ENCODE measurements at places on chromosomes 4 and X.
A peak's percentile ranks its signal among the peaks of the same experiment; 100 is the strongest.

GRCh38 chr4:139200506-139200905 lies 23.5 kb upstream of the ELF2 start:
- no peak for DNase-seq

DNA sequence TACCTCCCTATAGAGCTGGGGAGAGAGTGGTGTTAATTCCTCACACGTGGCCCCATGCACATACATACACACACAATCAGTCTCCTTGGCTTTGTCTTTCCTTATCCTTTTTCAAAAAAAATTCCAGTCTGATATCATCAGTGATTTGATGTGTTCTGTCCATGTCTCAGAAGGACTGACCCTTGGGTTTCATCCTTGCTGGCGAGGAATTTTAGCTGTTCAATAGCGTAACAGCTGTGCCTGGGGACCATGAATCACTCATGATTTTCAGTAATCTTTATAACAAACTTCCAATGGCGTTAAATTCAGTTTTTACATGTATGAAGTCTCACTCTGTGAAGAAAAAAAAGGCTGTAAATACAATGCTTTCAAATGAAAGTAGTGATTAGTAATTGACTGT lies 204.6 kb downstream of the RBMX2 start:
- no peak for DNase-seq

- no peak for DNase-seq
These were observed 169.0 kb downstream of the RAPGEF2 start for GRCh38 chr4:159271856-159272255.

DNA sequence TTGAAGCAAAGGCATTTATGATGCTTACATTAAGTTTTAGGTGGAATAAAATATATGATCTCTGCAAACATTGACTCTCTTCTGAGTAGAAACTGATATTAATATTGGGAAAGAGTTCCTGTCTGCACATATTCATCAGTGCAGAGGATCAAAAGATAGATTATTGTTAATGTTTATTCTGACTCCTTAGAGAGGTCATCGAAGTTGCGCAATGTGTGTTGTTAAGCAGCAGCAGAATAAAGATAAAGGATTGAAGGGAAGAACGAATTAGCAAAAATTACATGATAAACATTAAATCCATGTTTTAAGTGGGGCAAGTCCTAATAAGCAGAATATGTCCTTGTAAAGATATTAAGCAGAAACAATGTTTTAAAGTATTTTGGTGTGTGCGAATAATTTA lies 72.6 kb upstream of the MBNL3 start:
- DNase-seq: no peak

GRCh38 chrX:129728061-129728460 lies 10.7 kb upstream of the XPNPEP2 start:
- no peak for DNase-seq

DNA sequence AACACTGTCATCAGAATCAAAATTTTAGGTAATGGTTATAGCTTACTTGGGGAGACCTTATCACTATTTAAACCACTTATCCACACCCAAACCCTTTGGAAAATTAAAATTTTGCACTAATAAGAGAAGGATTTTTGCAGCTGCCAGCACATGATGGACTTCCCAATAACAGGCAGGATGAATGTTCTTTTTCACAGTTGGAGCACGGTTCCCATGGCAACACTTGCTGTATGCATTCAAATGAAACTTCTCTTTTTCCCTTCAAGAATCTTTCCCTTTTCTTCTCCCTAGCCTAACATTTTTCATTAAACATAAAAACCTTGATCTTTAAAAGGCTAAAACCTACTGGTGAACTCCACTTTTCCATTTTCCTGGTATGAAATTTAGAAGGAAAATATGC lies 768.2 kb downstream of the KCTD8 start:
- no peak for DNase-seq

GRCh38 chrX:7318241-7318640 lies 170.3 kb upstream of the PUDP start:
- DNase-seq: no peak

- DNase-seq: no peak
These were observed 549.1 kb upstream of the BOD1L1 start for GRCh38 chr4:14176613-14177012.

GRCh38 chr4:43999669-44000068 lies 448.9 kb downstream of the KCTD8 start:
- DNase-seq: no peak

- DNase-seq: no peak
These were observed 52.0 kb upstream of the HS3ST1 start for GRCh38 chr4:11480683-11481082.

DNA sequence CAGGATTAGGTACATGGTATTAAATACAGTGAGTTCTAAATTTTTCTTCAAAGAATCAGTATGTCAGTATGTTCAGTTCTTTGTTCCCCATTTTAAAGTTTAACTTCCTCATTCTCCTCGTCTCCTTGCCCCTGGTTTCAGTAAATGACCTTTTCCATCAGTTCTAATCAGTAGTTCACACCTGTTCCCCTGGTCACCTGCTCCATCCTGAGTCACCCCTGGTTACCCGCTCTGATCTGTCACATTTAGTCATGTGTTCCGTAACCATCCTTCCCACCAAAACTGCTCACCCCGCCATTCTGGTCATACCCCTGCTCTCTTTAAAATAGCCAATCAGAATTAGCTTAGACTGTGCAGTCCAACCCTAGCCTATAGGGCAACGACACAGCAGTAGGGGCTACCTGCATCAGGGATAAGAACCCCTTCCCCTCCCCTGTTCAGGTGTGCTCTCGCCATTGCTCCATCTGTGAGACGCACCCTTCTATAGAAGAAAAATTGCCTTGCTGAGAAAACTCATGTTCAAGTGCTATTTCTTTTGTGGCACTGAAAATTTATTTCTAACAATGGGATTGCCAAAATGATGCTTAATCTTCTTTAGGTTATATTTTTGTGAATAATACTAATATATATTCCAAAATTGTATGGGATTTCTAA lies 181.3 kb downstream of the OR13H1 start:
- DNase-seq: no peak

DNA sequence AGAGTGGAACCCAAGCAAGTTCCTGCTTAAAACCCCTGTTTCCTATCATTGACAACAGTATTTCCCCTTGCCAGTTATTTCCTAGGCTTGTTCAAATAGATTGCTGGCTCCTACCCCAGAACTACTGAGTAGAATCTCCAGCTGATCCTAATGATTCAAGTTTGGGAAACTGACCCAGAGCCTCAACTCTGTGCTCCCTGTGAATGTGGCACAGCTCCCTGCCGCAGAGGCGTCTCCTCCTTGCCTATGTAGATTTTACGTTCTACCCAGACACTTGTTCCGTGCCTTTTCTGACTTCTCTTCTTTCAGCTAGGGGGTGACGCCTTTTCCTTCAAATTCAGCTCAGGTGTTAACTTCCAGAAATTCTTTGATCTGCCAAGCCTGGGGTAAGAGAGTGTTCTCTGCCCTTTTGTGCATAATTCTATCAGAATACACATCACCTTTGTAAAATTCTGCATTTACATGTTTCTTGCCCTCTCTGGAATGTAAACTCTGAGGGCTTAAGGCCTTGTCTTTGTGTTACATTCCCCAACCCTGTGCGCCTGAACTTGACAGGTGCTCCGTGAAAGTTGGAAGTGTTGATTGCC lies 4.4 kb downstream of the LSM6 start:
- DNase-seq: no peak

DNA sequence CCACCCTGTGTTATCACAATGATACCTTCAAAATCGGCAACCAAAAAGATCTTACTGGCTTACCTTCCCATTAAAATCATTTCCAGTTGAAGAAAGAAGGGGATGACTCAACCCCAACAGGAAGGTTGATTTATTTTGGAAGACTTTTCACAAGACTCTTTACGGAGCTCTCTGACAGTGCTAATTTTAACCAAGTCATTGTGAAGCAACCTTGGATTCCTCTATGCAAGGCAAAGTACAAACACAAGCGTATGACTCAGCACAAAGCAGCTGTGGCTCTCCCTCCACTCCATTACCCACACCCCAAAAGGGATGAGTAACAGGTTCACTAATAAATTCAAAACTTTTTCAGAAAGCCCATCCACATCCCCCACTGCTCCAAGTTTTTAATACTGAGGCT lies 213.8 kb upstream of the FGF13 start:
- DNase-seq: no peak

GRCh38 chrX:141669689-141670088 lies 28.9 kb downstream of the SPANXD start:
- no peak for DNase-seq

DNA sequence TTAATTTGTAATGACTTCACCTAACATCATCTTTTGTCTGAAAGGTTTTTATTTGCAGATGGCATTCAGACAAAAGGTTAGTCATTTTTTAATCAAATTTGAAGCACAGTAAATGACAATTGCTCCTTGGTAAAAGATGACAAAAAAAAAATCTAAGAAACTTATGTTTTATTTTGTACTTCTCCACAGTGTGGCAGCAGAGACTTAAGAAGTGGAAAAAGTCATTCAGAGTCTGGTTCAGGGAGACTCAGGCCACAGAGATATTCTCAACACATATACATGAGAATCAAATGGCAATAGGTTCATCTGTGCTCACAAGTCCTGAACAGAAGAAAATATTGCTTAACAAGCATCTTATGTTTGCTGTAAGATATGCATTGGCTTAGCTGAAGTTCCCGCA lies 436.2 kb downstream of the KCNIP4 start:
- peak; percentile 28 for DNase-seq

DNA sequence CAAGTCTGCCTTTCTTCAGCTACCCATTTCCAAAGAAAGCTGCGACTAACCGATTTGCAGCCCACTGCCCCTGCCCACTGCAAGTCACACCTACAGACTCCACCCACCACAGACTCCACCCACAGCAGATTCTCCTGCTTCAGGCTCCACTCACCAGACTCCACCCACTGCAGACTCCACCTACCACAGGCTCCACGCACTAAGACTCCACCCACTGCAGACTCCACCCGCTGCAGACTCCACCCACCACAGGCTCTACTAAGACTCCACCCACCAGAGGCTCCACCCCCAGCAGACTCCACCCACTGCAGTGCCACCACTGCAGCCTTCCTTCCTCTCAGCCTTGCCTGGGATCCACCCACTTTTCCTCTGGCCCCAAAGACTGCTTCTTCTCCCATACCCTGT lies 41.3 kb downstream of the ABLIM2 start:
- DNase-seq: no peak

GRCh38 chrX:151184705-151185104 lies 8.3 kb downstream of the GPR50 start:
- DNase-seq: no peak

GRCh38 chrX:24242649-24243175 lies 71.2 kb downstream of the SUPT20HL2 start:
- no peak for DNase-seq

DNA sequence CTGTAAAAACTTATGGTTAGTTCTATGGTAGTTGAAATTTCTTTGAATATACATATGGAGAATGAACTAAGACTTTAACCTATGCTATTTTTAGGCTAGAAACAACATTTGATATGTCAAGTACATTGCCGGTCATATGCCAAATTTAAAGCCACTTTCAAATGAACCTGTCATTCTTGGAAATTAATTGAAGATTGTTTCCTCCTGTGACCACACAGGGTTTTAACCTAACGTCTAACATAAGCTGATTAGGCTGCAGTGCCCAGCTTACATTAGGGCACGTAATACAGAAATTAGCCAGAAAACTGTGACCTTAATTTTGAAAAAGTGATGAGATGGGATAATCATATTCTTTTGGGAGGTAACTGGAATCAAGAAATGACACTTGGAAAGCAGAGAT lies 645.9 kb downstream of the FSTL5 start:
- DNase-seq: no peak

GRCh38 chr4:98662626-98663225 lies 4.3 kb upstream of the TSPAN5 start:
- no peak for DNase-seq

GRCh38 chr4:74203467-74203866 lies 45.5 kb downstream of the MTHFD2L start:
- DNase-seq: no peak

- DNase-seq: no peak
These were observed 131.2 kb upstream of the STX18 start for GRCh38 chr4:4673070-4673469.

Measured in cerebellar nuclear complex (tissue), 1 donor.